PC-9 (cell line): ENCODE measurements at places on chromosomes 12 and 14. TPM values are rescaled to one million over a fixed set of nuclear protein-coding genes. Genes with fewer than 3 reads are reported as not detected.

GPR84 gene
- not detected in 2 replicates for total RNA-seq

ASCL1 gene
- not detected in 2 replicates for total RNA-seq

GPRC5D gene
- total RNA-seq, result not detected in 2 replicates

SSPN gene
- 10.4 and 14.0 TPM in 2 replicates for total RNA-seq

VDR gene
- 7.5 and 12.3 TPM in 2 replicates for total RNA-seq

GYS2 gene
- total RNA-seq, result not detected in 2 replicates

PTPN11 gene
- total RNA-seq, result 91.2 and 113 TPM in 2 replicates

KLHL33 gene
- 0.11 TPM in 1 of 2 replicates, not detected in the other for total RNA-seq

NAA30 gene
- 11.7 and 14.2 TPM in 2 replicates for total RNA-seq

OR4E2 gene
- total RNA-seq, result not detected in 2 replicates

CLEC1B gene
- total RNA-seq, result not detected in 2 replicates

PIK3C2G gene
- 0.30 and 1.4 TPM in 2 replicates for total RNA-seq

ANO4 gene
- not detected in 2 replicates for total RNA-seq

ABCD2 gene
- total RNA-seq, result not detected in 2 replicates

AQP2 gene
- total RNA-seq, result not detected in 2 replicates

SLC6A13 gene
- not detected in 2 replicates for total RNA-seq

AICDA gene
- not detected in 2 replicates for total RNA-seq

KLRC4 gene
- total RNA-seq, result not detected in 2 replicates

NID2 gene
- total RNA-seq, result 0.11 TPM in 1 of 2 replicates, not detected in the other

RNF212B gene
- not detected in 2 replicates for total RNA-seq

CLEC2A gene
- total RNA-seq, result not detected in 2 replicates

SLC10A1 gene
- total RNA-seq, result not detected in 2 replicates

CEBPE gene
- total RNA-seq, result not detected in 2 replicates

BATF gene
- total RNA-seq, result 55.7 and 79.0 TPM in 2 replicates

HCAR3 gene
- total RNA-seq, result 0.38 and 0.44 TPM in 2 replicates

USP30 gene
- 12.0 and 12.5 TPM in 2 replicates for total RNA-seq

PDZRN4 gene
- total RNA-seq, result not detected in 2 replicates

RHOJ gene
- not detected in 2 replicates for total RNA-seq

KRT80 gene
- total RNA-seq, result 84.1 and 94.9 TPM in 2 replicates

USP44 gene
- total RNA-seq, result 1.0 and 1.3 TPM in 2 replicates
